Fibroblast of villous mesenchyme (primary cell): ENCODE measurements at places on chromosomes 12 and 14. TPM values are rescaled to one million over a fixed set of nuclear protein-coding genes. Genes with fewer than 3 reads are reported as not detected.

DNA sequence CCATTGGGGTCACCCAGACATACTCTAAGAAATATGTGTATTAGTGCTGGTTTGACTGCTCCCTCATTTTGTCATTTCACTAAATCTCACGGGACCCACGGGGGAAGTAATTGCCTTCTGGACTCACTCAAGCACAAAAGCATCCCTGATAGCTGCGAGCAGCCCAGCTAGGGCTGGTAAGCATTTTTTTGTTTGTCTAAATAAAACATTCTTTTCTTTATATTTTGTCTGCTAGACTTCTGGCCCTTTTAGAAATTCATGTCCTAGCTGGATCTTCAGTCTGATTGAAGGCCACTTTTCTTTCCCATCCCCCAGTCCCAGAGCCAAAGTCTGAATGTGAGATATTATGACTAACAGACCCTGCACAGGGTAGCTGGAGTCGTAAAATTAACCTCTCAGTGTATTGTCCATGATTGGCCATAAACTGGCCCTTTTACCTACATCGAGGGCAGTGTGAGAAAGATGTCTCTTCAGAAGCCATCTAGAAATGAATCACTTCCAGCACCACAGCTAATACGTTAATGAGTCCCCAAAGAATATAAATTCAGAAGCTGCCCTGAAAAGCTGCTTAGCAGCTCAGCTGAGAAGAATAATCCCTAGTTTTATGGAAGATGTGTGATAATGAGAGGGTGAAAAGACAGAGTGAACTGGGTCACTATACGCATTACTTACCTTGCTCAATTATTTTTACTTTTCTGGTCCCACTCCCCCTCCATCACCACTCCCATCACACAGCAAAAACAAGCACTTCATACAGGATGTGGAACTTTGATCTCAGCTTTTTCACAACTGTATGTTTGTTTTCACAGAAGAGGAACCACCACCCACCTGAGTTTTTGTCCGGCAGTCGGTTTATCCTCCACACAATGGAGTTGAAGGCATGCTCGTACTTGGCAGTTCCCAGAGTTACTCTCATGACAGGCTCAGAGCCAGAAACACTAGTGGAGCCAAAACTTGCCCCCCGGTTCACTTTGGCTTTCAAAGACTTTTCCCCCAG, 55.6 kb upstream of the GTF2A1 start:
- no peak for DNase-seq

DNA sequence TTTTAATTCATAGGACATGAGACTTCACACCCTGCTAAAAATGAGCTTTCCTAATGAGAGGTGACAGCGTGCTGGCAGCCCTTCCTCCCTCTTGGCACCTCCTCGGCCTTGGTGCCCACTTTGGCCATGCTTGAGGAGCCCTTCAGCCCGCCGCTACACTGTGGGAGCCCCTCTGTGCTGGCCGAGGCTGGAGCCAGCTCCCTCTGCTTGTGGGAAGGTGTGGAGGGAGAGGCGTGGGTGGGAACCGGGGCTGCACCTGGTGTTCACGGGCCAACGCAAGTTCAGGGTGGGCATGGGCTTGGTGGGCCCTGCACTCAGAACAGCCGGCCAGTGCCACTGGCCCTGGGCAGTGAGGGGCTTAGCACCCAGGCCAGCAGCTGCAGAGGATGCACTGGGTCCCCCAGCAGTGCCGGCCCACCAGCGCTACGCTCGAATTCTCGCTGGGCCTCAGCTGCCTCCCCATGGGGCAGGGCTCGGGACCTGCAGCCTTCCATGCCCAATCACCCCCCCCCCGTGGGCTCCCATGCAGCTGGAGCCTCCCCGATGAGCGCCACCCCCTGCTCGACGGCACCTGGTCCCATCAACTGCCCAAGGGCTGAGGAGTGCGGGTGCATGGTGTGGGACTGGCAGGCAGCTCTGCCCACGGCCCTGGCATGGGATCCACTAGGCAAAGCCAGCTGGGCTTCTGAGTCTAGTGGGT, 22.7 kb upstream of the B4GALNT1 start:
- no peak for DNase-seq

DNA sequence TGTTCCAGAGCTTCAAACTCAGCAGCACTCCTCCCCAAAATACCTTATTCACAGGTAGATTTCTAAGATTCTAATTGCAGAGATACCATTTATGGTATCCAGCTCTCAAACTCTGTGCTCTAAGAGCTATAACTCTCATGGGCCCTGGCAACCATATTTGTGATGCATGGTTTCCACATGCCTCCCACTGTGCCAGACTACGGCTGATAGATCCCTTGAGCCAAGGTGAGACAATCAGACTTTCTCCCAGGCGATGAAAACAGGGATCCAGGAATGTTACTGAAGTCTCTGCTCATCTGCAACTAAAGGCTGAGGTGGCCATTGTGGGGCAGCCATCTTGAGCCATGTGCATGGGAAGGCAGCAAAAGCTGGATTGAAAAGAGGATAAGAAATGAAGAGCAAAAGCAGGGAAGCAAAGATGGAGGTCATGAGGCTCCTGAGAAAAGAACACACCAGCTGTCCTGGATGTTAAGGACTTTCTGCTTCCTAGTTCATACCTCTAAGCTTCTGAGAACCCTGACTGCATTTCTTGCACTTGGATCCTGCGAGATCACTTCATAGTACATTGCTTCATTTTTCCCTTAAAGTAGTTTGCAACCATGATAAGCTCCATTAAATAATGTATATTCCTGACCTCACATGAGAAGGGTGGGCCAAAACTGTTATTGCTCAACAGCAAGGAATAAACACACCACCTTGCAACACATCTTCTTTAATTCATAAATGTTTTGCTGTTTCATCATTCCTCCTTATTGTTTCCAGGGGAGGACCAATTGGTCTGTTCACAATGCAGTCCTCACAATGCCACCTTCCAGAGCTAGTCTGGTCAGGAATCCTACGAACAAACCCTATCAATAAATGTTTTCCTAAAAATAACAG, 5.4 kb downstream of the EGLN3 start:
- DNase-seq = no peak

DNA sequence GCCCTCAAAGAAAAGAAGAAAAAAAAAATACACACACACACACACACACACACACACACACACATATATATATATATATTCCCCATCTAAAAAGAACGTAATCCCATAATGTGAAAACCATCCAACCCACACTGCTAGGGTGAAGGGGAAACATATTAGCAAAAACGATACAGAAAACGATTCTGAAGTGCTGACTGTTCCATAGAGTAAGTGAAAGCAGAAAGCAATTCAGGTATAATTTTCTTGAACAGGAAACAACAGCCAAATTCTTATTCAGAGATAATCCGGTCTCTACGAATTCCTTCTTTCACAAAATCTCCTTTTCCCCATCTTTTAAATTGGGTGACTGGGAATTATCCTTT, 393.5 kb downstream of the NOVA1 start:
- no peak for DNase-seq

- DNase-seq = no peak
These were observed 205.4 kb downstream of the RASSF9 start for GRCh38 chr12:85630851-85631250.

DNA sequence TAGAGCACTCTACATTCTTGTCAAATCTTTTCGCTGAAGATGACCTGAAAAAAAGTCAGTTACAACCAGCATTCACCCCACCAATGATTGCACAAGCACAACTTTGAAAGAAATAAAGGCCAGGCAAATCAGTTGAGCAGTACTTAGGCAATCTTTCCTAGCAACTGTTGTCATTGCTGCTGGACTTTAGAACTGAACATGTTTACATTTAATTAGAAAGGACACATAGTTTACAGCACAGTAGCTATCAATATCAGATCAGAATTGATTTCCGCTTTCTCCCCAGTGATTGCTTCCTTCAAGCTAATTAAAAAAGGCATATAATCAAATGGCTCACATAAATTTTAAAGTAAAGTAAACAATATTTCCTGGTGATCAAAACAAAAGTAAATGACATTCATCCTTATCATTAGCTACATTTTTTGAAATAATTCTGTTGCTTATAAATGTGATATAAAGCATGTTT, 128.4 kb downstream of the FOXA1 start:
- peak; percentile 14 for DNase-seq

DNA sequence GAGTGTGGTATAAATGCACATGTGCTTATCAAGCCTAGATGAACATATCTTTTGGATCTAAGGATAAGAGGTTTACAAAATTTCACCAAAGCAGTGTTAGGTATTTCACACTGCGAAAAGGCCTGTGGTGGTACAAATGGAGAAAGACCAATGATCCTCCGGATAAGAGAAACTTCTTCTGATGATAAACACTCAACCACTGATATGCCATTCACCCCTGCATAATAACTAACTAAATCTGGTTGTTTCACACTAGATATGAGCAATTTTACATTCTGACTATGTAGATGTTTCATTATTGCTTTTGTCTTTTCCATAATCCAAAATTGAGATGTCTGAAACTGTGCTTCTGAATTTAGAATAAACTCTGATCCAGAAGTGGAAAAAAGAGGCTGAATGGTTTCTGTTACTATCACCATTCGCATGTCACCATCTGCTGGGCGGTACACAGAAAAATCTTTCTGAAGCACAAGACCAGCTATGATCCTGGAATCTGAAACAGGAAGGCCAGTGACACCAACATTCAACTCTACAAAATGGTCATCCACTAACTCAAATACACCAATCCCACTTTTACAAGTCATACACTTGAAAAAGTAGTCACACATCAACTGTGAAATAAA, 1.3 kb downstream of the BBS10 start:
- peak; percentile 74 for DNase-seq

- peak; percentile 85 for DNase-seq
These were observed 2.1 kb downstream of the CKAP4 start for GRCh38 chr12:106245767-106246166.

DNA sequence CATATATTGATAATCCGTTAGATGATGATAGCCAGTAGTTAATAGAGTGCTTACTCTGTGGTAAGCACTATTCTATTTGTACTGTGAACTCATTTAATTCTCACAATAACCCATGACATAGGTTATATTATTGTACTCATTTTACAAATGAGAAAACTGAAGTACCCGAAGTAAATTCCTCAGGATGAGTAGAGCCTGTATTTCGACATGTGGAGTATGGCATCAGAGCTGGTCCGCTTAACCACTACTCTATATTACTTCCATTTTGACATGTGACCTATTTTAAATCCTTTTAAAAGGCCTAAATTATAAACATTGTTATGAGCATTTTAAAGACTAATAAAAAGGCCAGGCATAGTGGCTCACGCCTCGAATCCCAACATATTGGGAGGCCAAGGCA, 8.0 kb upstream of the RAP1B start:
- DNase-seq = no peak

- peak; percentile 47 for DNase-seq
These were observed 28.6 kb upstream of the BLTP3B start for GRCh38 chr12:100171248-100171647.

- DNase-seq = peak; percentile 19
These were observed 72.2 kb downstream of the ST8SIA1 start for GRCh38 chr12:22262309-22262708.

DNA sequence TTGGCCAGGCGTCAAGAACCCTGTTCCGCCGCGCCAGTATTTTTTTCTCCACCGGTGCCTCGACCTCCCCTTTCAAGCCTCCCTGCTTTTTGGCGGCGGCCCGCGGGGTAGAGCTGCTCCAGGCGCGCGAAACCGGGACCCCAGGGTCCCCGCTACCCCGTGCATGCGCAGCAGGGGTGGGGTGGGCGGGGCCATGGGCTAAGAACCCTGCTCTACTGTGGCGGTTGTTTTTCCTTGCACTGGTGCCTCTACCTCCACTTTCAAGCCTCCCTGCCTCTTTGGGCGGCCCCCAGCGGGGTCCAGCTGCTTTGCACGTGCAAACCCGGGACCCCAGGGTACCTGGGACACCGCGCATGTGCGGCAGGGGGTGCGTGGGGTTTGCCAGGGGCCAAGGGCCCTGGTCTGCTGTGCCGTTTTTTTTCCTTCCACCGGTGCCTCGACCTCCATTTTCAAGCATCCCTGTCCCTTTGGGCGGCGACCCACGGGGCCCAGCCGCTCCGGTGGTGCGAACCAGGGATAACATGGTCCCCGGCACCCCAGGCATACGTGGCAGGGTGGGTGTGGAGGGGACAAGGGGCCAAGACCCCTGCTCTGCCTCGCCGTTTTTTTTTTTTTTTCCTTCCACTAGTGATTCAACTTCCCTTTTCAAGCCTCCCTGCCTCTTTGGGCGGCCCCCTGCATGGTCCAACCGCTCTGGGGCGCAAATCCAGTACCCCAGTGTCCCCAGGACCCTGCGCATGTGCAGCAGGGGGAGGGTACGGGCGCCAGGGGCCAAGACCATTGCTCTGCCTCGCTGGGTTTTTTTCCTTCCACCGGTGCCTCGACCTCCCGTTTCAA, 326.8 kb downstream of the ALG10 start:
- DNase-seq = no peak

DNA sequence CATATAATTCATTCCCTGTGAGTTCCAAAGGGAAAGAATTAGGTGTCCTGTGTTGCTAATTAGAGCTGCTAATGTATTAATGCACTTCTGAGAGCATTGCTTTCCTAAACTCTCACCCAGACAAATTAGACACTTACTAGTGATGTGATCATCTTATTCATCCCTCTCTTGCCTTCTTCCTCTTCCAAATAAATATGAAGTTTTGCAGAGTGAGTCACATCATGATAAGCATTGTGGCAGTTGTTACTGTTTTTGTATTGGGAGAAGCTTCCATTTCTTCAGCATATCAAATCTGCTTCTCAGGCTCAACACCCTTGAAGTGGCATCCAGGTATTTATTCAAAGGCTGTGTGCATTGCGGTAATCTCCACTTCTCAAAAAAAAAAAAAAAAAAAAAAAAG, 37.3 kb upstream of the E2F7 start:
- peak; percentile 55 for DNase-seq

DNA sequence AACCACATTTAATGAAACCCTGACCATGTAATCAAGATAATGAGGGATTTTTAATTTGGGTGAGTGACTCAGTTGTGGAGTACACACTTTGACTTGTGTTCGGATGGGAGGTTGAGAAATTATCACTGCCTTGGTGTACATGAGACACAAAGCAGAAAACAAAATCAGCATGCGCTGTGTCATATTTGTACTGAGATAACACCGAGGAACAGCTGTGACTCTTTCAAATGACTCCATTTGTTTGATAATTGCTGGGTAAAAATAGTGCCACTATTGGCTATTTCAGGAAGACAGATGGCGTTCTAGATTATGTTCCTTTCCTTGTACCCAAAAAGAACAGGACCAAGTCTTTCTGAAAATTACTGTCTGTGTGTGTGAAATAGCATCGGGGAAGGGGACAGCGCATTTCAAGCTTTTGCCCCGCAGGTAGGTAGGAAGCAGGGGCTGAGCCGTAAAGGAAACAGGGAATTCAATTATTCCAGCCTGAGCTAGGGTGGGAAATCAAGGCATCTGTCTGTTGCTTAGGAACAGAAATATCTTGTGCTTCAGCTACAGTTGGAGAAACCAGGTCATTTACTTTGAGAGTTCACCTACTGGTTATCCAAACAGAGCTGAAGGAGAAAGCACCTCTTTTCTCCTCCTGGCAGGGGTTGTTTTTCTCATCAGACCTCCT, 114.3 kb downstream of the SNAPC1 start:
- DNase-seq = no peak

GRCh38 chr14:102633906-102634595, 41.6 kb downstream of the RCOR1 start:
- DNase-seq = no peak

GRCh38 chr12:1529862-1530591, 64.4 kb downstream of the FBXL14 start:
- no peak for DNase-seq

Gene ZFP36L1
- total RNA-seq = 24.2 and 44.5 TPM in 2 replicates

Gene GDF3
- total RNA-seq = not detected in 2 replicates

Gene TAS2R50
- total RNA-seq = 5.8 and 7.3 TPM in 2 replicates

Gene PA2G4
- 119 and 158 TPM in 2 replicates for total RNA-seq

Gene ARID4A
- 10.8 and 11.9 TPM in 2 replicates for total RNA-seq

Gene FAM222A
- total RNA-seq = 0.32 and 0.43 TPM in 2 replicates

Gene PAH
- not detected in 2 replicates for total RNA-seq

Gene MUCL1
- not detected in 2 replicates for total RNA-seq

Gene KCNJ8
- 5.2 and 19.4 TPM in 2 replicates for total RNA-seq
